ENCODE measurements at places on chromosomes 6 and 20. TPM values are rescaled to one million over a fixed set of nuclear protein-coding genes. Genes with fewer than 3 reads are reported as not detected.
A peak's percentile ranks its signal among the peaks of the same experiment; 100 is the strongest.

The HEY2 gene
- total RNA-seq: not detected

The CRYBG1 gene
- 19.9 TPM for total RNA-seq

The AHCY gene
- total RNA-seq: 267 TPM

The RBM12 gene
- 43.5 TPM for total RNA-seq

The COL10A1 gene
- not detected for total RNA-seq

The VGLL2 gene
- not detected for total RNA-seq

The SNRPB gene
- 677 TPM for total RNA-seq

The TMEM200A gene
- total RNA-seq: 0.40 TPM

The SULF2 gene
- 372 TPM for total RNA-seq

The CPNE1 gene
- total RNA-seq: 274 TPM

The ACTR5 gene
- total RNA-seq: 16.1 TPM

The GDAP1L1 gene
- total RNA-seq: not detected

- DNase-seq: no peak
These were observed 196.2 kb downstream of the BTBD9 start for GRCh38 chr6:38443352-38444144.

GRCh38 chr20:62021793-62022385 lies 43.8 kb downstream of the TAF4 start:
- no peak for DNase-seq

- DNase-seq: peak; percentile 34
These were observed 18.8 kb downstream of the MRAP2 start for GRCh38 chr6:84052204-84052882.

DNA sequence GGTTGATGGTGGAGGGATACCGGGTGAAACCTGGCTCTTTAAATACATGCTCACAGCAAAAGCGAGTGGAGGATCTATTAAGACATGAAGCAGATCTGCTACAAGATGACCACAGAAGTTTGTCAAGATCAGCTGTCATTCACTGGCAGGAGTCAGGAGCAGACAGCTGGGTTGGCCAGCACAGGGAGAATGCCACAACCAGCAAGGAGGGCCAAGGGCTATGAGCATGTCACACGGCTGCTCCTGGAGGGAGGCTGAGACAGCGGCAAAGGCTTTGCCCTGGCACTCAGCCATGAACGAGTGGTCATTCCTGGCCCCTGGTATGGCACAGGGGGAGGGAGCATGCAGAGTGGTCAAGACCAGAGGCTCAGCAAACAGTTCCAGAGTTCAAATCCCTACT lies 77.6 kb downstream of the POPDC3 start:
- DNase-seq: no peak

- DNase-seq: no peak
These were observed 108.0 kb downstream of the PRND start for GRCh38 chr20:4829514-4830215.

- DNase-seq: no peak
These were observed 37.7 kb downstream of the ARHGAP18 start for GRCh38 chr6:129672341-129672682.

DNA sequence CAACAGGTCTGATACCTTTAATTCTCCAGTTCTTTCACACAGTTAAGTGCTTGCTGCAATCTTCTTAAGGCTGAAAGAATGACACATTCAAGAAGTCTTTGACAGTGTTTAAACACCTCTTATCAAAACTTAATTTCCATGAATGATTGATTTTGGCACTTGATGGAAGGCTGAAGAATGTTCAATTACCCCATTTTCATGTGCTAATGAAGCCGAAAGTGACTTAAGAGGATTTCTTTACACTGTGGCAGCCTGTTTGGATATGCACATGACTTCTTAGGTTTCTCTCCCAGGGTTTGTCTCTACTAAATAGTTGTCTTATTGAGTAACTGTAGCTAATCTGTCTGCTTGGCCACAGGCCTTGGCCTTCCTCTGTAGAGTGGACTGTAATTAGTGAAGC lies 81.1 kb upstream of the PRDM1 start:
- DNase-seq: no peak

DNA sequence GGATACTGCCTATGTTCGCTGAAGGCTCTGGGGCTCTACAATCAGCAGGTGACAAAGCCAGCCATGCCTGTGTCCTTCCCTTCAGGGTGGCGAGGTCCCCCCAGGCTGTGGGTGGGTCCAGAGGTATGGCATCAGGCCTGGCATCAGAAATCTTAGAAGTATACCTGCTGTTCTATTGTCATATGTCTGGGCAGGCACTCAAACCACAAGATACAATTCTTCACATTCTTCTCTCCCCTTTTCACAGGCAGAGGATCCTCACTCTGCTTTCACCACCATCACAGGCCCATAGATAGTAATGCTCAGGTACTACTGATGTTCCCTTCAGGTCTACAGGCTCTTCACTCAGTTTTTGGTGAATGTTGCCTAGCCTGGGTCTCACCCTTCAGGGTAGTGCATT lies 1180.0 kb upstream of the CITED2 start:
- peak; percentile 19 for DNase-seq

GRCh38 chr6:168410554-168411011 lies 30.4 kb upstream of the SMOC2 start:
- no peak for DNase-seq

- no peak for DNase-seq
These were observed 35.0 kb upstream of the KIF16B start for GRCh38 chr20:16608277-16608650.

DNA sequence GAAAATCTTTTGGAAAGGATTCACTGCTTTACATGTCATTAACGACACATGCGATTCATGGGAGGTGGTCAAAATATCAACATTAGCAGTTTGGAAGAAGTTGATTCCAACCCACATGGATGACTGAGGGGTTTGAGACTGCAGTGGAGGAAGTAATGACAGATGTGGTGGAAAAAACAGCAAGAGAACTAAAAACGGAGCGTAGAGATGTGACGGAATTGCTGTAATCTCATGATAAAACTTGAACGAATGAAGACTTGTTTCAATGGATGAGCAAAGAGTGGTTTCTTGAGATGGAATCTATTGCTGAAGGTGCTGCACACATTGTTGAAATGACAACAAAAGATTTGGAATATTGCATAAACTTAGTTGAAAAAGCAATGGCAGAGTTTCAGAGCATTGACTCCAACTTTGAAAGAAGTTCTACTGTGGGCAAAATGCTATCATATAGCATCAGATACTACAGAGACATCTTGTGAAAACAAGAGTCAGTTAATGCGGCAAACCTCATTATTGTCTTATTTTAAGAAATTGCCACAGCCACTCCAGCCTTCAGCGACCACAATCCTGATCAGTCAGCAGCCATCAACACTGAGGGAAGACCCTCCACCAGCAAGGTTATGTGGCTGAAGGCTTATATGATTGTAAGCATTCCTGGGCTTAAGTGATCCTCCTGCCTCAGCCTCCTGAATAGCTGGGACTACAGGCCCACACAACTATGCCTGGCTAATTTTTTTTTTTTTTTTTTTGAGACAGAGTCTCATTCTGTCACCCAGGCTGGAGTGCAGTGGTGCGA lies 19.2 kb downstream of the SRSF3 start:
- no peak for DNase-seq

DNA sequence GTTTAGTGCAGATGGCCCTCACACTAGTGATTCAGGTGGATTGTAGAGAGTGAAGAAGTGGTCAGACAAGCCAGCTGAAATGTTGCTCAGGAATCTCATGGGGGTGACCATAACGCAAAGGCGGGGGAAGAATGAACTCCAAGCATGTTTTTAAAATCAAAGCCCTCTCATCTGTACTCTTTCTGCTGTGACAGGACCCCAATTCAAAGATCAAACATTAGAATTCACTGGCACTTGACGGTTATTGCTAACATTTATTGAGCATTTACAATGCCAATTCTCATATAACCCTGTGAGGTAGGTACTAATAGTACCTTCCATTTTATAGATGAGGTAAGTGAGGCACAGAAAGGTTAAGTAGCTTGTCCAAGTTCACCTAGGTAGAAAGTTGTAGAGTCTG lies 15.7 kb downstream of the ABRACL start:
- no peak for DNase-seq

DNA sequence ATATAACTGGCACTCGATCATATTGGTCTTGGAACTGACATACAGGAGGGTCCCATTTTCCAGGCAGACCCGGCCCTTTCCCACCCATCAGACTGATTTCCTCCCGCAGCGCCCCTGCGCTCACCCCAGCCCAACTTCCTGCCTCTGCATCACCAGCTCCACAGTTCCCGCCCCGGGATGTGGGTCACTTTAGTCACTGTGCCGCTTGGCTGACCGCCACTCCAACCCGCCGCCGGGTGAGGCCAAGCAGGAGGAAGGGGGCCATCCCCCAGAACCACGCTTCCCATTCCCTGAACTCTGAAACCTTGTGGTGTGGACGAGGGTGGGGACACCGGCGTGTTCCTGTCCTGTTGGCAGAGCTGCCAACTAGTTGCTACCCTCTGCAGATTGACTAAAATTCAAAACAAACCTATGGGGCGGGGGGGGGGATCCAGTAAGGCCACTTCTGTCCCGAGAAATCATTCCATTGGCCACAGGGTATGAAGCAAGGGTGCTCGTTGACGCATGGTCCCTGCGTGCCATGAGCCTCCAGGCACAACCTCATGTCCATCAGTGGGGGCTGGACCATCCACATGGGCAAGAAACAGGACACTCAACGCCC lies 12.3 kb downstream of the TGM2 start:
- DNase-seq: peak; percentile 97

DNA sequence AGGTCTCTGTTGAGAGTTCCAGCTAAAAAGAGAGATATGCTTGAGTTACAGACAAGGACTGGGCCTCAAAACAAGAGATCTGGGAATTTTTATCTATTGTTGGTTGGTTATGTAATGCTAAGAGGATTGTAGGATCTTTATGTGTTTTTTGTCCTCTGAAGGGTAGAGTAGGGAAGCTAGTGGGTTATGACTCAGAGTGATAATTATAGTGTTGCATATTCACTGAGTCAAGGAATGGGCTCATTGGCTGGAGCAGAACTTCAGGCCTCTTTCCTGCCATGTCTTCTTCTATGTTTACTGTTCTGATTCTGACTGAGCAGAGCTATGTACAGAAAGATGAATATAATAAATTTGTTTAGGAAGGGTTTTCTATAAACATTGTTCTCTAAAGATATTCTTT lies 66.1 kb upstream of the NOX3 start:
- DNase-seq: peak; percentile 40

GRCh38 chr6:135331002-135331401 lies 149.9 kb downstream of the MYB start:
- no peak for DNase-seq

- no peak for DNase-seq
These were observed 83.9 kb downstream of the DLL1 start for GRCh38 chr6:170206851-170207431.

DNA sequence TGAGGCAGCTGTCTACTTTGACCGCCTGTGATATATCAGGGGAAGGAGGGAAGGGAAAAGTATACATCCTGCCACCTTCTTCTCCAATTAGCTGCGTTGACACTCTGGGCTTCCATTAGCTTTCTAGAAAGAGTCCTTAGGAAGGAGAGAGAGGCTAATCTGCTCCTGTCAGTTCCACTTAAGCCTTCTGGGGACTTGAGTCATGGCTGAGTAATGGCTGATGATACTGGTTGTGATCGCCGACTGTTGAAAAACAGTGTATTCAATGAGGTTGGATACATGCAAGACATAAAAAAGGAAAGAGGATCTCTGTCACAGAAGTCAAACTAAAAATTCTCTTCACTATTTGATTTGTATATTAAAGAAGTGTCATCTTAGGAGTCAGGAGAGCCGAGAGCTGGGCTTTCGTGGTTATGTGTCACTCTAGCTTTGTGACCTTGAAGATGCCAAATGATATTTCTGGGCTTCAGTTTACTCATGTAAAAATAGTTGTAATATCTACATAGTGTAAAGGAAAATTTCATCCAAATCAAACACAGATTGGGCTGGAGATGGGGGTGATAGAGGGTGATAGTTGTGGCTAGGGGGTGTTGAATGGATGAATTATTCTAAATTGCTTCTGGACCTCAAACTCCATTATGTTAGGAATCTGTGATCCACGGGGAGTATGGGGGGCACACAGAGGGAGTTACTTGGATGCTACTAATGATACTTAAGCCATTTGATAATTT lies 189.0 kb downstream of the UST start:
- peak; percentile 80 for DNase-seq

GRCh38 chr20:62367136-62367632 lies at the start of gene LAMA5:
TSS of gene LAMA5 (minus strand) at chr20:62367312. CDS start at chr20:62367245, 67 bp downstream.
- DNase-seq: peak; percentile 59

DNA sequence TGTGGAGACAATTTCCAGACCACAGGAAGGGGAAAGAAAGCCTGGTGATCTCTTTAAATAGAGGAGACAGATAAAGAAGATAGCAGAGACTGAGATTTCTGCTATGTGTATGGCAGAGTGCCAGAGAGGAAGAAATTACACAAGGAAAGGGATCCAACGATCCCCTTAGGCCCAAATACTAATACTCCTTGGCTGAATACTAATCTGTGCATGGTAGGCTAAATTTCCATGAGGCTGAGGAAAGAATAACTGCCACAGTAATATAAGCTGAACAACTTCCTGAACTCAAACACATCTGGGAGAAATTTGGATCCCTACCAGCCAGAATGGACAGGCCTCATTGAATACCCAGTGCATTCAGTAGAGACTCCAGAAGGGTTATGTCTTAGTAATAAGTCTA lies 83.3 kb upstream of the TNFAIP3 start:
- no peak for DNase-seq

DNA sequence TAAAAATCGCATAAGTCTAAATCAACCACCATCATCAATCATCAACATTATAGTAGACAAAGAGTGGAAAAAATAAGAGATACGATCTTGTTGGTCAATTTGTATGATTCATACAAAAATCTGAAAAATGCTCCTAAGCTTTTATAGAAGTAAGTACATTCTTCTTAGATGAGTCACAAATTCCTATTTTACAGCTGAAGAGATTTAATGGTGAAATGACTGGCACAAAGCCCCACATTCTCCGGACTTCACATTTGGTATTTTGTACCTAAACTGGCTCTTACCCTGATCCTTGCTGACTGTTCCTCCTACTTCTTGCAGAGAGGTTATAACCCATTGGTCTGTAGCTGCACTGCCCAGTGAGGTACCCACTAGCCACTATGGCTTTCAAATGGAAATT lies 29.9 kb upstream of the PREP start:
- peak; percentile 93 for DNase-seq

GRCh38 chr20:38601216-38602184 lies at the start of gene ARHGAP40:
TSS of gene ARHGAP40 (plus strand) at chr20:38601809.
- DNase-seq: no peak

GRCh38 chr20:57040924-57041323 lies 225.5 kb downstream of the BMP7 start:
- DNase-seq: peak; percentile 68

- no peak for DNase-seq
These were observed 71.2 kb upstream of the PLCB4 start for GRCh38 chr20:8997701-8998117.

- peak; percentile 78 for DNase-seq
These were observed 59.0 kb upstream of the EEF1A1 start for GRCh38 chr6:73579851-73580246.

GRCh38 chr20:41664584-41664983 lies 46.4 kb upstream of the CHD6 start:
- DNase-seq: peak; percentile 11

GRCh38 chr20:51223183-51223720 lies 200.3 kb upstream of the KCNG1 start:
- no peak for DNase-seq
